ENCODE measurements at places on chromosomes 2 and 18. TPM values are rescaled to one million over a fixed set of nuclear protein-coding genes. Genes with fewer than 3 reads are reported as not detected.

Gene ZC3H6
- 8.7 TPM for total RNA-seq

Gene HOXD10
- total RNA-seq = not detected

Gene KIF1A
- total RNA-seq = 0.42 TPM

Gene ECEL1
- 0.10 TPM for total RNA-seq

DNA sequence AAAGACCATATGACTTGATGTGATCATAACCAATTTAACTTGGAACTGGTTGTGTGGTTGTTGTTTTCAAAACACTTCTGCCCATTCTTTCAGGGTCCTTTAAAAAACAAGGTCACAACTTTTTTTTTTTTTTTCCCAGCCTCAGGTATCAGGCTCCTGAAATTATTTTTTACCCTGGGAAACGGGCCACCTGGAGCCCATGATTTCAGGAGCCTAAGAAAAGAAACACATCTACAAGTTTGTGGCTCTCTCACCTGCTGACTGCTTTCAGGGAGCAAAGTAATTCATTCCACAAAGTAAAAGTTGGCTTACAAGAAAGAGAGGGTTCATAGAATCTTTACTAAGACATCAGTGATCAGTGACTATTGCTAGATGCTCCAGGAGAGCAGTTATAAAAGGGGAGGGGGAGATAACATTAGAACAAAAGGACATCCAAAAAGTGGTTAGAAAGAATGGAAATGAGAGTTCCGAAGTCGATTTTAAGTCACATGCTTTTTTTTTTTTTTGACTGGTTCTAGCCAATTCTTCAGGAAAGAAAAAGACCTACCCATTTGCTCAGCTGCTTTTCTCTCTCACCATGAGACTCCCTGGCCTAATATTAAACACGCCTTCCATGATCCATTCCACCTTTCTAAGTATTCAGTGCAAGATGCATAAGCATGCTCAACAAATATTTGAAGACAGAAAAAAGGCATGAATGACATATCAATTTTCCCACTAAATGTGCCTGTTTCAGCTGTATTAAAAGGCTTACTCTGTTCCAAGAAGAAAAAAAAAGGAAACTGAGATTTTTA lies 267.3 kb downstream of the LRATD1 start:
- H3K36me3 ChIP-seq = no peaks in the 10 kb centered on the region
- no peak for DNase-seq
- H3K4me1 ChIP-seq = no peaks in the 10 kb centered on the region

DNA sequence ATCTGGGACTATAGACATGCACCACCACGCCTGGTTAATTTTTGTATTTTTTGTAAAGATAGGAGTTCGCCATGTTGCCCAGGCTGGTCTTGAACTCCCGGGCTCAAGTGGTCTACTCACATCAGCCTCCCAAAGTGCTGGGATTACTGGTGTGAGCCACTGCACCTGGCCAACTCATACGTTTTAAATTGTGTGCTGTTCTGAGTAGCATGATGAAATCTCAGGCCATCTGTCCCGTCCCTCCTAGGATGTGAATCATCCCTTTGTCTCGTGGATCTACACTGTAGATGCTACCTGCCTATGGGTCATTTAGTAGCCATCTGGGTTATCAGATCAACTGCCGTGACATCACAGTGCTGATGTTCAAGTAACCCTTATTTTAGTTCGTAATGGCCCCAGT lies 38.5 kb upstream of the RMP24 start:
- no peaks in the 10 kb centered on the region for H3K4me1 ChIP-seq
- H3K27ac ChIP-seq = no peak overlapping the region
- H3K36me3 ChIP-seq = no peaks in the 10 kb centered on the region
- no peak overlapping the region for H3K4me3 ChIP-seq
- no peak for DNase-seq

DNA sequence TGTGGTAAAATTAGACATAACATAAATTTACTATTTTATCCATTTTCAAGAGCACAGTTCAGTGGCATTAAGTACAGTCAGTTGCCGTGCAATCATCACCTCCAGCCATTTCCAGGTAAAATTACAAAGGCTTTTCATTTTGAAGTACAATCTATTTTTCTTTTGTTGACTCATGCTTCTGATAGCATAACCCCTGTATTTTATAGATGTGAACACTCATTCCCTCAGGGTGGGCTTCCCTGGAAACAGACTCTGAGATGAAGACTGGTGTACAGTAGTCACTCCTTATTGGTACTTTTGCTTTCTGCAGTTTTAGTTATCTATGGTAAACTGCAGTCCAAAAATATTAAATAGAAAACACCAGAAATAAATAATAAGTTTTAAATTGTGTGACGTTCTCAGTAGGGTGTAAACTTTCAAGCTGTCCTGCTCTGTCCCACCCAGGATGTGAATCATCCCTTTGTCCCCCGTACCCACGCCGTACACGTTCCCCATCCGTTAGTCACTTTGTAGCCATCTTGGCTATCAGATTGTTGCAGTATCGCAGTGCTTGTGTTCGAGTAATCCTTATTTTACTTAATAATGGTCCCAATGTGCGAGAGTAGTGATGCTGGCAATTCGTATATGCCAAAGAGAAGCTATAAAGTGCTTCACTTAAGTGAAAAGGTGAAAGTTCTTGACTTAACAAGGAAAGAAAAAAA lies 41.1 kb upstream of the NAB1 start:
- no peak overlapping the region for H3K4me3 ChIP-seq
- no peaks in the 10 kb centered on the region for H3K4me1 ChIP-seq
- no peaks in the 10 kb centered on the region for H3K27me3 ChIP-seq
- H3K27ac ChIP-seq = no peak overlapping the region
- DNase-seq = no peak
- H3K36me3 ChIP-seq = no peaks in the 10 kb centered on the region

Measured in left lung (tissue), 14 donors.